NCI-H1105 (cell line): ENCODE measurements at places on chromosomes 4 and X.

- no peak for DNase-seq
Measured at GRCh38 chr4:73936969-73937368, 44.9 kb downstream of the PF4 start.

DNA sequence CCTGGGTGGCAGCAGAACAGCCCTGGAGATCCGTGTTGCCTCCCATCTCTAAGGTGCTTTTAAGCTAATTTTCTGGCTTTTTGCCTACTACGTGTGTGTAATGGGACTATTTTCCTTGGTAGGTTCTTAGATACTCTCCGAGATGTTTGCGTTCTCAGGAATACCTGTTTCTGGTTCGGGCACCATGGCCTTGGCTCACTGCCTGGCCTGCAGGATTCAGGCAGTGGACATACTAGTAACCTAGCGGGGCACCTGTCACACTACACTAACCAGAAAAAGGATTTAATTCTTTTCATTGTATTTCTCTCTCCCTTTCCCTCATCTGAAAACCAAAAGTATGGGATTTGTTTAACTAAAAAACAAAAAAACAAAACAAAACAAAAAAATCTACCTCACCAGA is 29.2 kb downstream of the FHIP1A start:
- DNase-seq = no peak

DNA sequence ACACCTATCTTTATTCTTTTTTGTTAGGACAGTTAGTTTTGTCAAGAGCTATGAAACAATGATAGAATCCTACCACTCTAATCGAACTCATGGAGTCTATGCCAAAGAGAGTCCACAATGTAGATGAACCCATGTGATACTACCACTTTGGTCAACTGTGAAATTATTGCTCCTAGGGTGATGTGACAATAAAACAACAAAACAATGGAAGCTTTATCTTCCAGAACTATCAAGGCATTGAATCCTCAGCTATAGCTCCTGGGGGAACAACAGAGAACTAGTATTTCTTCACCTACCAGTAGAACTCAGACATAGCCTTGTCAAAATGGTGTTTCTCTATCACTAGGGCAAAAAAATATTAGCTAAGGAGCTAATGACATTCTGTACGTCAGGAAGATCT is 62.9 kb downstream of the SHROOM4 start:
- DNase-seq = no peak

- no peak for DNase-seq
Measured at GRCh38 chr4:145660064-145660463, 19.9 kb upstream of the C4orf51 start.

- DNase-seq = no peak
Measured at GRCh38 chrX:148069759-148070503, 88.8 kb downstream of the FMR1NB start.

GRCh38 chr4:73181231-73181630 is 77.4 kb downstream of the ANKRD17 start:
- no peak for DNase-seq

- DNase-seq = no peak
Measured at GRCh38 chrX:23838953-23839352, 56.0 kb downstream of the SAT1 start.

GRCh38 chrX:44344194-44344593 is 722 bp upstream of the EFHC2 start:
- DNase-seq = no peak

GRCh38 chr4:2791518-2792395 is 1.1 kb upstream of the SH3BP2 start:
- no peak for DNase-seq

DNA sequence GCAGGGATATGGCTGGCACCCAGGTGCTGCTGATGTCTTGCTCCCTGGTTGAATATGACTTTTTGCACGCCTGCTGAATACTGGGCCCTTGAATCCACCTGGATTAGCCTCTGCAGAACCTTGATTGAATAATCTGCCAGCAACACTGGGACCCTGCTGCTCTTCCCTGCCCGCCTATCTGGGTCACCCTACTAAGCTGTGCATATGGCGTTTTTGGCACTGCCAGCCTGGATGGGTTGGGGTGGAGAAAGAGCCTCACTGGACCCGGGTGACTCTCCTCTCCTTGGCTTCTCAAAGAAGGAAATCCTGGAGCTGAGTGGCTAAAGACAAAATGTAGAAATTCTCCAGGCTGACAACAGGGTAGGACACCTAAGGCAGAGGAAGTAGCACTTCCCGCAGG is 100.0 kb downstream of the MAOA start:
- DNase-seq = no peak

DNA sequence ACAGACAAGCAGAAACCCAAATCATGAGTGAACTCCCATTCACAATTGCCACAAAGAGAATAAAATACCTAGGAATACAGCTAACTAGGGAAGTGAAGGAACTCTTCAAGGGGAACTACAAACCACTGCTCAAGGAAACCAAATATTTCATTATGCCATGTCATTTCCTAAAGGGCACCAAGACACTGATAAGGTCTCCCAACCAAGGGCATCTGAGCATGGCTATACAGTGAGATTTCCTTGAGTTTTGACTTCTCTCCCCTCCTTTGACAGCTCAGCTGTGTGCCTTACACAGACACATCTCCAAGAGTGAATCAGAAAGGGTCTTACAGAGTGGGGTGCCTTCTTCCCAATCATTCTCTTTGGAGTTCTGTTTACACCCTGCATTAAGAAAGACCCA is 40.4 kb downstream of the PCDH7 start:
- DNase-seq = no peak

- no peak for DNase-seq
Measured at GRCh38 chr4:7960017-7960789, 20.5 kb upstream of the AFAP1 start.

- no peak for DNase-seq
Measured at GRCh38 chr4:185392156-185392555, 3.6 kb downstream of the LRP2BP start.

GRCh38 chr4:124997991-124998390 is 285.5 kb upstream of the ANKRD50 start:
- DNase-seq = no peak

- DNase-seq = no peak
Measured at GRCh38 chr4:117971403-117971802, 62.9 kb upstream of the NDST3 start.

- DNase-seq = no peak
Measured at GRCh38 chr4:38284294-38285030, 324.3 kb downstream of the PTTG2 start.

- no peak for DNase-seq
Measured at GRCh38 chr4:61994036-61994435, 793.9 kb downstream of the ADGRL3 start.

- no peak for DNase-seq
Measured at GRCh38 chr4:57075367-57075766, 34.8 kb downstream of the IGFBP7 start.

DNA sequence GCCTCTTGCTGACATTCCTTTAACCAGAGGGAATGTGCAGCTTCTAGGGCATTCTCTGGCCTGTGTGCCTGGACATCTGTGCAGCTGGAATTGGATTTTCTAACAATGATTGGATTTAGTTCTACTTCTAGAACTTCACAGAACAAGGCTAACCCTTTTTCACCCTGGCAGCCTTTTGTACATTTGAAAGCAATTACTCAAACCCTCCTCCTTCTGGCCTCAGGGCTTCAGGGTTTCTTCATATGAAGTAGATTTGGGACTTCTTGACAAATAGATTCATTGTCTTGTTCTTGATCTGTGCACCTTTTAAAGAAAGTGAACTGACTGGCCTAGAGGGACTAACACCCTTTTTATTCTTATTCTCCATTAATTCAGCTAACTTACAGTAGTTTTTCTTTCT is 30.1 kb downstream of the SPATA18 start:
- DNase-seq = no peak

DNA sequence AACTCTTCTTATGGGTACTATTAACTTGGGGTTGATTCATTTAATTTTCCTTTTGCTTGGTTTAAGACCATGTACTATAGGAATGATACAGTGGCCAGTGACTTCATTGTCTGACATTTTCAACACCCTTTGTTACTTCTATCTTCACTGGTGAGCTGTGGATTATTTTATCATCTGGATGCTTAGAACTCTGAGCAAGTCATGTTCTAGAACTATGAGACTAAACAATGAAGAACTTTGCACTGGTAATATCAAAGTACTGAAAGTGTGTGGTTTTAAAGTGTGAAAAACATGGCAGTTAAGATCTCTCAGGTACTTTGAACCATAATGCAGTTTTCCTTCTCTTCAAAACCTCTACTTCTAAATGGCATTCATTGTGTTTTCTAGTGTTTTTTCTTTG is 47.8 kb downstream of the MAP7D3 start:
- no peak for DNase-seq

- no peak for DNase-seq
Measured at GRCh38 chrX:134388161-134389109, 71.5 kb upstream of the HPRT1 start.

- DNase-seq = no peak
Measured at GRCh38 chr4:160846121-160846520, 1317.7 kb downstream of the FSTL5 start.

GRCh38 chr4:189098932-189099696 is 841.6 kb upstream of the FRG1 start:
- DNase-seq = peak; percentile 35

DNA sequence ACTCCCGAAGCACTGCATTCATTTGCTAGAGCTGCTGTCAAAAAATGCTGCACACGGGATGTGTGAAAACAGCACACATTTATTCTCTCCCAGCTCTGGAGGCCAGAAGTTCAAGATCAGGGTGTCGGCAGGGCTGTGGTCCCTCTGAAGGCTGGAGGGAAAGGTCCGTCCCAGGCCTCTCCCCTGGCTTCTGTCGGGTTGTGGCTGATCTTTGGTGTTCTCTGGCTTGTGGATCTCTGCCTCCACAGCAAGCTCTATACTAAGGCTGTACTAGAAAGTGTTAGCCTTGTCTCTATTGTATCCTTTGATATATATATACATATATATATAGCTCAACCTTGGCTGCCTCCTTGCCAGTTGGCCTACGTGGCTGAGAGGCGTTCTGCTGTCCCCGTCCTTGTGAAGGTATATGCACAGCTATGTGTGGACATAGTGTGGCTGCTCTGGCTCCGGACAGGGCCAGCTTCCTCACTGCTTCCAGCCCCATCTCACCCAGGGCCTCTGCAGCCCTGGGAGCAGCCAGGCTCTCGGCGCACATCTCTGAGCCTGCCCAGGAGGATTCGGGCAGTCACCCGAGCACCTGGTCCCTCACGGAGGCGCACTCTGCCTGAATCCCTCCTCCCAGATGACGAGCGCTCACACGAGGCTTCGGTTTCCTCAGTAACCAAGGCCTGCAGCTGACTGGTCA is 15.0 kb upstream of the DUSP9 start:
- DNase-seq = no peak

- no peak for DNase-seq
Measured at GRCh38 chr4:151426513-151426912, 17.5 kb downstream of the FHIP1A start.

DNA sequence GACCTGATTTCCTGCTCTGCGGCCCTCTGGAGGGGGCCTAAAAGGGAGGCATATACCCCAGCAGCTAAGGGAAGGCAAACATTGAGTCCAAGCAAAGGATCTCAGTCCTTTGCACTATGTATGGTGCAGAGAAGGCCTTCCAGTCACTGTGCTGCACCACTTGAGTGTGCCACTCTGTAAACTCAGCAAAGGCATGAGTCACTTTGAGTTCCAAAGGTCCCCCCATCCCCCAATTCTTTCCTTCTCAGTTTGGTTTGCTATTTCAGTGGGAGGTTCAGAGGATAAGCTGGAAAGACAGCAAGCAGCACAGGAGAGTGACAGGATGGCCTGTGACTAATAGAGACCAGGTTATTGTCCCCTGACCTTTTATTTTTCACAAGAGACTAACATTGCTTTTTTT is 131.3 kb downstream of the FHDC1 start:
- DNase-seq = no peak

DNA sequence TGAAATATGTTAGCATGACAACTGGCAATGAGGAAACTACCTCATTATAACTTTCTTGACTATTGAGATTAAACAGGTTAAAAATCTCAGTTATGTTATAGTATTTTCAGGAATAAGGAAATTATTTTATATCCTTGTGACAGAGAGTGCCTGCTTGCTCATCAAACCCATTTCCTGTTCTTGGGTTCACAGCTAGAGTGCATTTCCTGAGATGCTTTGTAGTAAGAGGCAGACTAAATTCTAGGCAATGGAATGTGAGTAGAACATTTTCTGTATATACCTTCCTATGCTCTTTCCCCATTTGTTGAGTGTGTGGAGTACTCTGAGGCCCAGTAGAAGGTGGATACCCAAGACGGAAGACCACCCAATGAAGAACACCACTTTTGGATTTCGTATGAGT is 96.9 kb upstream of the CASK start:
- no peak for DNase-seq

- DNase-seq = no peak
Measured at GRCh38 chr4:104451573-104451972, 43.1 kb downstream of the CXXC4 start.

- peak; percentile 17 for DNase-seq
Measured at GRCh38 chr4:87071401-87071800, 136.6 kb downstream of the AFF1 start.

GRCh38 chr4:150582146-150582872 is at the start of gene MAB21L2:
TSS of gene MAB21L2 (plus strand) at chr4:150582151. CDS start at chr4:150583030, 879 bp downstream.
- no peak for DNase-seq

DNA sequence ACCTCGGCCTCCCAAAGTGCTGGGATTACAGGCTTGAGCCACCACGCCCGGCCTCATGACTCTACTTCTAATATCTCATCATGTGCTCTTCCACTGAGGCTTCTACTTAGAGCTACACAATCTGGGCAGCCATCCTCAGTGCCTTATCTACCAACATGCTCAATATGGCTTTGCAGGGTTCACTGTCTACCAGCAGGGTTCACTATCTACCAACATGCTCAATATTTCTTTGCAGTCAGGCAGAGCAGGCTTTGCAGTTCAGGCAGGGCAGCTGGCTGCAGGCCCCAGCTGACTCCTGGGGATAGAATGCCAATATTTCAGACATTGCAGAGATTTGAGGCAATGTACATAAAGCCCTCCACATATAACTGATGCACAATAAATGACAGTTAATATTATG is 47.5 kb downstream of the PKD2 start:
- DNase-seq = no peak

- DNase-seq = no peak
Measured at GRCh38 chrX:76796311-76796710, 368.8 kb downstream of the MAGEE1 start.

- DNase-seq = no peak
Measured at GRCh38 chrX:83416273-83416672, 91.8 kb upstream of the POU3F4 start.

DNA sequence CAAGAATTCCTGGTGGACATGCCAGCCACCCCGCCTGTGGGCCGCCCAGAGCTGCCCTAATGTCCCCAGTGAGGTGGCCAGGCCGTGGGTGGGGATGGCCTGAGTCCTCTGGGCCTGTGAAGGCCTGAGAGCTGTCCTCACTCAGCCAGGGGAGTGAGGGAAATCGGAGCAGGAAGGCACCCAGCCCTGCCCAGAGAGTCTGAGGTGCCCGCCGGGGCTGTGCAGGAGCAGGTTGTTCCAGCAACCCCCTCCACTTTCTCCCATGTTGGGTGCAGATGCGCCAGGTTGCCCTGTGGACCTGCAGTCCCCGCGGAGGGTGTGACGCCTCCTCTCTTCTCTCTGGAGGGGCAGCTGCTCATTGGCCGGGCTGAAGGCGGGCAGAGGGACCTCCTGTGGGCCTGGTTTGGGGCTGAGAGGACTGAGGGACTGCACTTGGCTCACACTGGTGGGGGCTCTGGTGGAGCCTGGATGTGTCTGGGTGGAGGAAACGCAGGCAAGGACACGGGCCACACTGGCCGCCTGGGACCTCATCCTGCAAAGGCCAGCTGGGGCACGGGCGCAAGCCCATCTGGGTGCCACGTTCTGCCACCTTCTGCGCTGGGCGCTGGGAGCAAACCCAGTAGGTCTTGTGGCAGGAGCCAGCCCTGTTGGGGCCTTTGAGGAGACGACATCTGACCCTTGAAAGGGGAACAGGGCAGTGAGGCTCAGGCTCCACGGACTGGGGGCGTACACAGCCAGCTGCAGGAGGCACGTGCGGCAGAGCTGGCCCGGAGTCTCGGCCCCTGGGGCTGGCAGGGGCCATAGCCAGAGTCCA is 14.0 kb downstream of the DOK7 start:
- no peak for DNase-seq
